ENCODE measurements at places on chromosomes 4 and X. TPM values are rescaled to one million over a fixed set of nuclear protein-coding genes. Genes with fewer than 3 reads are reported as not detected.

DNA sequence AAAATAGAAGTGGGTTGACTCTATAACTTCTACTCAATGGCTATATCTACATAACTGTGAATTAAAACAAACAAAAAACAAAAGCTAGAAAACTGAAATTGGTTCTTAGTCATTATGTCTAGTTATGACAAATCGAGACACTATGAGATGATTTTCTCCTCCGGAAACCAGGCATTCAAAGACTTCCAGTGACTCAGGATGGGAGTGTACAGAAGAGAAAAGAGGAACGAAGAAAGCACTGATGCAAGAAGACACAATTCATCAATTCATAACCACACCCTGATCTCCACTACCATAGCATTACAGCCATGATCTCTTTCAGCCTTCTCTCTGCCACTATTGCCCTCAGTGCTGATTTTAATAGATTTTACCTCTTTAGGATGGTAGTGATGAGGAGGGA lies 253.6 kb downstream of the CBLL2 start:
- no peaks in the 10 kb centered on the region for H3K27me3 ChIP-seq
- no peaks in the 10 kb centered on the region for H3K4me1 ChIP-seq
- H3K27ac ChIP-seq, result no peak overlapping the region
- no peak overlapping the region for H3K4me3 ChIP-seq
- no peaks in the 10 kb centered on the region for H3K36me3 ChIP-seq
- peak; percentile 56 for DNase-seq

DNA sequence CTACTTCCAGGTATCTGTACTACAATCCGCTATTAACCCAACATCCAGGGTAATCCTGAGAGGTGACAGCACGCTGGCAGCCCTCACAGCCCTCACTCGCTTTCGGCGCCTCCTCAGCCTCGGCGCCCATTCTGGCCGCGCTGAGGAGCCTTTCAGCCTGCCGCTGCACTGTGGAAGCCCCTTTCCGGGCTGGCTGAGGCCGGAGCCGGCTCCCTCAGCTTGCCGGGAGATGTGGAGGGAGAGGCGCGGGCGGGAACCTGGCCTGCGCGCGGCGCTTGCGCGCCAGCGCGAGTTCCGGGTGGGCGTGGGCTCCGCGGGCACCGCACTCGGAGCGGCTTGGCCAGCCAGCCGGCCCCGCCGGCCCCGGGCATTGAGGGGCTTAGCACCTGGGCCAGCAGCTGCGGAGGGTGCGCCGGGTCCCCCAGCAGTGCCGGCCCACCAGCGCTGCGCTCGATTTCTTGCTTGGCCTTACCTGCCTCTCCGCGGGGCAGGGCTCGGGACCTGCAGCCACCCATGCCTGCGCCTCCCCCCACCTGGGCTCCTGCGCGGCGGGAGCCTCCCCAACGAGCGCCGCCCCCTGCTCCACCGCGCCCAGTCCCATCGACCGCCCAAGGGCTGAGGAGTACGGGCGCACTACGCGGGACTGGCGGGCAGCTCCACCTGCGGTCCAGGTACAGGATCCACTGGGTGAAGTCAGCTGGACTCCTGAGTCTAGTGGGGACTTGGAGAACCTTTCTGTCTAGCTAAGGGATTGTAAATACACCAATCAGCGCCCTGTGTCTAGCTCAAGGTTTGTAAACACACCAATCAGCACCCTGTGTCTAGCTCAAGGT lies 87.3 kb downstream of the PRSS12 start:
- DNase-seq, result no peak
- no peak overlapping the region for H3K27ac ChIP-seq
- H3K36me3 ChIP-seq, result no peaks in the 10 kb centered on the region
- no peak overlapping the region for H3K4me3 ChIP-seq

DNA sequence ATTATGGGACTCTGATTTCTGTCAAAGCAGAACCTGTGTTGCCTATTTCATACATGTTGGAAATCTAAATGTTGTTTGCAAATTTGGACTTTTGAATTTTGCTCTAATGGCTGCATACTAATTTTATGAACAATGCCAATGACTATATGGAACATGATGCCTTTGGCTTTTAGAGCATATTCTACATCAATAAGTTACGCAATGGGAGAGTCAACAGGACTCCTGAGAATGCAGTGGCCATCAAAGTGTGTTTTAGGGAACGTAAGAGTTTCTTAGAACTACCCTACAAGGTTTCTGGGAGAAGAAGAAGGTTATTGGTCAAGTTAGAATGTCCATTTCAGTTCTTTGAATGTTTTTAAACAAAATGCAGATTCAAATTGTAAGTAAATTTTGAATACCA lies 76.1 kb downstream of the SLIT2 start:
- peaks cover 30% of the 10 kb centered on the region for H3K4me1 ChIP-seq
- no peaks in the 10 kb centered on the region for H3K36me3 ChIP-seq
- H3K4me3 ChIP-seq, result no peak overlapping the region
- no peaks in the 10 kb centered on the region for H3K27me3 ChIP-seq

GRCh38 chr4:170193496-170193895 lies 103.7 kb upstream of the AADAT start:
- no peak overlapping the region for H3K27ac ChIP-seq
- no peak overlapping the region for H3K4me3 ChIP-seq
- no peaks in the 10 kb centered on the region for H3K4me1 ChIP-seq
- no peaks in the 10 kb centered on the region for H3K36me3 ChIP-seq
- no peaks in the 10 kb centered on the region for H3K27me3 ChIP-seq

DNA sequence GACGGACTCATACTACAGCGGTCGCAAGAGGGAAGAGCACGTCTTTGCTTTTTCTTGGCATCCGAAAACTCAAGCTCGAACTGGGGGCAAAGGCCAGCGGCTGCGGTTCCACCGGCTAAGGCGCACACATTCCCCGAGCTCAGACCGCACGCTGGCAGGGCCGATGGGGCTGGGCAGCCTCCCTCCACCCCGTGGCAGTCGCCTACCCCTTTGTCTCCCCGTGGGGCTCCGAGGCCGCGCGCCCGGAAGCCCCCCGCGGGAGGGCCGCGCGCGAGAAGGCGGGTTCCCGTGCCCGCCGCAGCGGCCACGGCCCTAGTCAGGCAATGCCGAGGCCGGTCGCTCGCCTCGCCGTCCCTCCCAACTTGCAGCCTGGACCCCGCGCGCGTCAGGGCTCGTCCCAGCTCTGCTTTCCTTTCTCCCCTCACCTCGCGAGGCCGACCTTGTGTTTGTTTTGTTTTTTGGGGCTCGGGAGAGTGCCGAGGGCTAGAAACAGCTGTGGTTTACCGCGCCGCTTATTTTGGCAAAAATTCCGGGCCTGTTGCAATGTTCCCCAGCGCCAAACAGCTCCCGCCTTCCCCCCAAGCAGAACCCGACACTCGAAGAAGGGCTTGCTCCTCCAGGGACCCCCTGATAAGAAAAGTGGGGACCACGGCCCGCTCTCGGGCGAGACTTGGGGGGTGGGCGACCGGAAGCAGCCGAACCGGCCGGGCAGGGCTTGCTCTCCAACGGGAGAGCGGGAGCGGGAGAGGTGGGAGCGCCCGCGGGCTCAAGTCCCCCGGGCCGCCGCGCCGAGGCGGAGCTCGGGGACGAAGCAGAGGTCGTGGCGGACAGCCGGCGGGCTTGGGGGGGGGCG lies 561 bp upstream of the N4BP2 start:
- peak overlapping the region; percentile 61 for H3K4me3 ChIP-seq
- peak overlapping the region; percentile 99 for H3K27ac ChIP-seq
- no peaks in the 10 kb centered on the region for H3K36me3 ChIP-seq
- DNase-seq, result peak; percentile 87

DNA sequence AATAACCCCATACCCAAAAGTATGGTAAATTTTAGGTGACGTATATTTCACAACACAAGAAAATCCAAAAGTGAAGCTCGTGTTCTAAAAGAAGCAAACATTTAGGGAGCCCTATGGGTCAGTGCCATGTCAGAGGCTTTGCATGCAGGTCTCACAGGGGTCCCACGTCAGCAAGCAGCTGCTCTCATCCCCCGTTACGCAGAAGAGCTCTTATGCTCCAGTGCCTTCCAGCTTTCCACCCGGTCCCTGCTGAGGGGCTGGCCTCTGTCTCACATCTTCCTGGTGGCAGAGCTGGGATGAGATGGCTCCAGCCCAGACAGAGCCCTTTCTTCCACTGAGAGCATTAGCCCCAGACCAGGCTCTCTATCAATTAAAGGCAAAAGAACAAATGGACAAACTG lies 82.0 kb downstream of the IRF2 start:
- peaks cover 7% of the 10 kb centered on the region for H3K4me1 ChIP-seq
- H3K36me3 ChIP-seq, result peaks cover 28% of the 10 kb centered on the region
- H3K27ac ChIP-seq, result no peak overlapping the region
- no peak overlapping the region for H3K4me3 ChIP-seq

GRCh38 chrX:70439016-70439415 lies 5.6 kb upstream of the DLG3 start:
- peaks cover 30% of the 10 kb centered on the region for H3K27me3 ChIP-seq
- no peaks in the 10 kb centered on the region for H3K4me1 ChIP-seq
- H3K36me3 ChIP-seq, result no peaks in the 10 kb centered on the region
- DNase-seq, result no peak

DNA sequence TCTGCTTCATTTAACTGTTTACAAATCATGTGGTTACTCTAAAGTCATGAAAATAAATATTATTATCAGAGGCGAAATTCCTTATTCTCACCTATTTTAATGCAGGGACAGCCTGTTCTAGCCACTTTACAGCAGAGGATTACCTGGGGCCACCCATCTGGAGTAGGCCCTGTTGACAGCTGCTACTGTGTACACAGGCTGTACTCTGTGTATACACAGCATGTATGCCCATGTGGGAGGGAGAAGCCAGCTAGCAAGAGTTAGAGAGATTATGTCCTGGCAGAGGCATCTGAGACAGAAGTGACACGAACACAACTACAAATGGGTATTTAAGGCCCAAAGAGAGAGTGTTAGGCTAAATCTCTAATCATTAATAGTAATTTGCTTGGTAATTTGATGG lies 62.1 kb downstream of the GPRIN3 start:
- H3K27me3 ChIP-seq, result no peaks in the 10 kb centered on the region
- no peaks in the 10 kb centered on the region for H3K36me3 ChIP-seq
- no peaks in the 10 kb centered on the region for H3K4me1 ChIP-seq
- no peak overlapping the region for H3K4me3 ChIP-seq
- DNase-seq, result no peak

DNA sequence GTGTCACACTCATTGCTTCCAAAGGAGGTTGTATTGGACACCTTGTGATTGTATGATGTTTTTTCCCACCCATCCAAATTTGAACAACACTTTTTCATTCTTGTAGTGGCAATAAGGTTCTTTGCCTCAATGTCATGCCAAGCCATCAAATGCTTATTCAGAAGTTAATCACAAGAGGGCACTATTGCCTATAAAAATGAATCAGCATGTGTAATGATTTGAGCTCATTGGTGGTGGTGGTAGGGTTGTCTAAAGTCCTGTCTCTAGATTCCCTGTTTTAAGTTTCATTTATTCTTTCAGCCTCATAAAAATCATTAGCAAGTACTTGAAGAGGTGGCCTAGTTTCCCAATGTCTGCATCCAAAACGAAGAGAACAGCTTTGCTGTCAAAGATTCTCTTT lies 37.0 kb downstream of the IRS4 start:
- peaks cover 3% of the 10 kb centered on the region for H3K27me3 ChIP-seq
- no peaks in the 10 kb centered on the region for H3K36me3 ChIP-seq
- H3K27ac ChIP-seq, result no peak overlapping the region
- no peak overlapping the region for H3K4me3 ChIP-seq
- no peaks in the 10 kb centered on the region for H3K4me1 ChIP-seq

DNA sequence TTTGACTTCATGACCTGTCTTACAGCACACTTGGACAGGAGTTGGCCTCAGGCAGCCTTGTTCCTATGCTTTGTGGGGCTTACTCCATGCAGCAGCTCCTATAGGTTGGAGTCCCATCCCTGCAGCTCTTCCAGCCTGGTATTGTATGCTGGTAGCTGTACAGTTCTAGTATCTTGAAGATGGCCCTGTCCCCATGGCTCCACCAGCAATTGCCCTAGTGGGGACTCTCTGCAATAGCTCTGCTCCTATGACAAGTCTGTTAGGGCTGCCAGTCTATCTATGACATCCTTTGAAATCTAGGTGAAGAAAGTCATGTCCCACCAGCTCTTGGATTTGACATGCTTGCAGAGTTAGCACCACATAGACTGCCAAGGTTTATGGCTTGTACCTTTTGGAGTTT lies 252.6 kb downstream of the ANTXR2 start:
- no peaks in the 10 kb centered on the region for H3K27me3 ChIP-seq
- no peaks in the 10 kb centered on the region for H3K4me1 ChIP-seq
- DNase-seq, result no peak
- no peak overlapping the region for H3K4me3 ChIP-seq

DNA sequence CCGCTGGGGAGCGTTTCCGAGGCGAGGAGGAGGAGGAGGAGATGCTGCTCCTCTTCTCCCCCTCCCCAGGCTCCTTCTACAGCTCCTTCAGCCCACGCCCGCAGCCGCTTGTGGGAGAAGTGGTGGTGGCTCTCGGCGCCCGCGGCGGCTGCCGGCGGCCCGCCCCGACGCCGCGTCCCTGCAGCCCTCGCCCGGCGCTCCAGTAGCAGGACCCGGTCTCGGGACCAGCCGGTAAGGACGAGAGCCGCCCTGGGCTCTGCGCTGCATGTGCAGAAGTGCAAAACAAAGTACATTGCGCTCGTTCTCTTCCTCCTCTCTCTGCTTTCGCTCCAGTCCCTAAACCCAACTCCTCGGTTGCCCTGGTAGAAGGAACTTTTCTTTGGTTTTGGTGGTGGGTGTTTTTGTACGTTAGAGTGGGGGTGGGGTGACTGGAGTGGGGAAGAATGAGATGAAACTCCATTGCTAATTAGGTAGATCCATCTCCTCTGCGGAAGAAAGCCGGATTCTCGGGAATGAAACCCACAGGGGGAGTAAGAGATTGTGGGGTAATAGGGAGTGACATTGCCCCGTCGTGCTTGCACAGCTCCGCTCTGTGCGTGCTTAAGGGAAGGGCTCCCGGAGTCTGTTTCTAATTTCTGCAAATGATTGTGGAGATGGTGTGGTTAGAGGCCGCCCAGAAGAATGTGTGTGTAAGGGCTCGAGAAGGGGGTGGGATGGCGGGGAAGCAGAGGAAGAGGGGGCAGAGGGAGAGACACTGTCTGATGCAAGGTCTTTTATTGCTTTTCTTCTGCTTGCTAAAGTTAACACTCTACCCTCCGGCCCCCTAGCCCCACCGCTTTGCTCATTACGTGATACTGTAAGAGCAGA lies 677 bp downstream of the PTPN13 start:
- H3K27me3 ChIP-seq, result no peaks in the 10 kb centered on the region
- peak overlapping the region; percentile 93 for H3K4me3 ChIP-seq
- peak overlapping the region; percentile 89 for H3K27ac ChIP-seq
- peaks cover 4% of the 10 kb centered on the region for H3K4me1 ChIP-seq
- no peaks in the 10 kb centered on the region for H3K36me3 ChIP-seq
- peak; percentile 61 for DNase-seq

DNA sequence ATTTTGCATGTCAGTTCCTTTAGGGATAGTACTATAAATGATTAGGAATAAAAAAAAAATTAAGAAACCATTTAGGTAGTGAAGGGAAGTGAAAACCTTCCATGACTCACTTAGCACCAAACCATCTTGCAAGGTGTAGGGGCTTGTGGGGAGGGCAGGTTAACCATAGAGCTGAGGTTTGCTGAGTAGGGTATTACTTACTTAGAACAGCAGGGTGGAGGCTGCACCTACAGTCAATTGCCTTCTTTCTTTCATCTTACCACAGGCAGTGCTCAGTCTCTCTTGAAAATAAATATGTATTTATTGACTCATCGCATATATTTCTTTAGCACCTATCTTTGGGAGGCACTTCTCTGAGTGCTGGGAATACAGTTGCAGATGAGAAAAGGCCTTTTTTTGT lies 104.9 kb upstream of the GIMD1 start:
- H3K4me1 ChIP-seq, result no peaks in the 10 kb centered on the region
- no peak overlapping the region for H3K27ac ChIP-seq
- no peaks in the 10 kb centered on the region for H3K36me3 ChIP-seq
- H3K27me3 ChIP-seq, result no peaks in the 10 kb centered on the region
- no peak overlapping the region for H3K4me3 ChIP-seq

Gene SUPT20HL1
- not detected for total RNA-seq

Gene METAP1
- 81.3 TPM for total RNA-seq

Gene ANAPC10
- total RNA-seq, result 30.5 TPM

Gene MAGEA2
- not detected for total RNA-seq

Gene GLUD2
- 0.47 TPM for total RNA-seq

Gene DCAF12L2
- total RNA-seq, result 0.83 TPM

Gene TMEM154
- 2.3 TPM for total RNA-seq
